ENCODE measurements at places on chromosomes 5 and 9.

- DNase-seq = no peak
Observed at GRCh38 chr9:98927724-98928123, 16.0 kb upstream of the COL15A1 start.

- no peak for DNase-seq
Observed at GRCh38 chr5:120098902-120099535, 365.1 kb upstream of the PRR16 start.

- no peak for DNase-seq
Observed at GRCh38 chr9:124429530-124429867, 14.3 kb upstream of the PSMB7 start.

- DNase-seq = no peak
Observed at GRCh38 chr5:126745259-126745992, 31.5 kb upstream of the LMNB1 start.

DNA sequence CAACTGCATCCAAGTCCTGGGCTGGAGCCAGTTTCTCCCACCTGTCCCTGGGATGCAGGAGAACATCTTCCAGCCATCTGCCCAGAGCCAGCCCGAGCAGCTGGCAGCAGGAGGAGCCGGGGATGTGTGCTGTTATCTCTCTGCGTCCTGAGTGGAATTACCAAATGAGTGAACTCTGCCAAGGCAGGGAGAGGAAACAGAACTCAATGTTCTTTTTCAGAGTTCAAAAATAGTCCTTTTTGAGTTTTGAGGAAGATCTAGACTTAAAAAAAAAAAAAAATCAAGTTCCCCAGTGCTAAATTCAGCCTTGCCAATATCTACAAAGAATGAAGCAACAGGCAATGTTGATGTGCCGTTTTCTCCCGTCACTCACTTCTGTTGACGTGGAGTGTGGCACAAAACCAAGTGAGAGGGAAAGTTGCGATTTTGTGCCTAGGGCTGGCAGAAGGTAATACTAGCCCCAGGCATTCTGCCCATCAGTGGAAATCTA lies 56.2 kb downstream of the TMOD1 start:
- no peak for DNase-seq
